ENCODE measurements at places on chromosomes 7 and 10. TPM values are rescaled to one million over a fixed set of nuclear protein-coding genes. Genes with fewer than 3 reads are reported as not detected.
A peak's percentile ranks its signal among the peaks of the same experiment; 100 is the strongest.

The MYL10 gene
- total RNA-seq = not detected

The CCM2 gene
- total RNA-seq = 79.2 TPM

The PRF1 gene
- 35.7 TPM for total RNA-seq

The SKIDA1 gene
- 0.54 TPM for total RNA-seq

The SPDYE11 gene
- not detected for total RNA-seq

The MMS19 gene
- 74.2 TPM for total RNA-seq

The CC2D2B gene
- total RNA-seq = not detected

DNA sequence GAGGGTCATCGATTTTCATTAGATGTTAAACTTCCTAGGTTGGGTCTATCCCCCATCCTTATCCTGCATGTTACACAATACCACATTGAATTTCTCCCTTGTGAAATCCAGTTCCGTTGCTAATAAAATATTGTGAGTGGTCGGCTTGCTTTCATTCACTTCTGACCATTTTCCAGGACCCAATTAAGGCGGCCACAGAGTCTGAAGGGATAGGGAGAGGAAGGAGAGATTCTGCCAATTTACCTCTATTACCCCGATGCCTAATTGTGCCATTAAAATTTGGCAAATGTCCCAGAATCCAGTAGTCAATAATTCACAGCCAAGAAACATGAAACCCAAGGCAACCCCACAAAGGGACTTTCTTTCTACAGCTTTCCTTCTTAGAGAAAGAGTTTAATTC is 129.9 kb downstream of the IPMK start:
- no peak for DNase-seq

GRCh38 chr10:86300931-86301830 is 65.4 kb downstream of the GRID1 start:
- no peak for DNase-seq

DNA sequence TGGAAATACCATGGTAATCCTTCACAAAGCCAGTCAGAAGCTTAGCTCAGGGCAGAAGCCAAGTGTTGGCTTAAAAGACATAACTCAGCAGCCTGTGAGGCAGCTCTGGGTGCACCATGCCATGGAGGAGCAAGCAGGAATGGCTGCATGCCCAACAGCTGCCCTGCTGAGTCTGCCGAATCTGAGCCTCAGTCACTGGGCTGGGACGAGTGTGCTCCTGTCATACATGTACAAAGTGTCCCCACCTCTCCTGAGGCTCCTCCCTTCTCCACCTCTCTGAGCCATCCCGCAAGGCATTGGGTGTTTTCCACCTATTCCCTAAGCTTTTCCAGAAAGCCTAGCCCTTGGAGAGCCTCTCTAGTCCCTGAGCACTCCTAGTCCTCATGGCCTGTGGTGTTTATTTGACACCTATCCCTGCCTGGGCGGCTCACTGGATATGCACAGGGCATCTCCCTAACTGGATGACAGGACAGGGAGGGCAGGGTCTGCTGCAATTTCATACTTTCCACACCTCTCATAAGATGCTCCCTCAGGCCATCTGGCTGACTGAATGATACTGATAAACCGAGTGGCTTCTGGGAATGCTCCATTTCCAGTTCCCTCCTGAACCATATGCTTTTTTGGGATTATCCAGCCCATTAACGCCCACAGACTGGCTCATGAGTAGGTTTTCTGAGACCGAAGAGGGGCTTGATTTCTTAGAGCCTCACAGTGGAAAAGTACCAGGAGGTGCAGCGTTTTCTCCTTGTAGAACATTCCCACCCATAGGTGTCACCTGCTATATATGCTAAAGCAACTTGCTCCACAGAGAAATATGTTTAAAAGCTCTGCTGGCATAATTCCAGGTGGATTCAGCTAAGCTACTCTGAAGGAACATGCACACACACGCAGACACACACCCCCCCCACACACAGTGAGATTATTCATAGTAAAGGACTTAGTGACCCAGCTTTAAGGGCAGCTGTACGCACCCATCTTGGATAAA is 199.3 kb downstream of the SNX10 start:
- DNase-seq = no peak

DNA sequence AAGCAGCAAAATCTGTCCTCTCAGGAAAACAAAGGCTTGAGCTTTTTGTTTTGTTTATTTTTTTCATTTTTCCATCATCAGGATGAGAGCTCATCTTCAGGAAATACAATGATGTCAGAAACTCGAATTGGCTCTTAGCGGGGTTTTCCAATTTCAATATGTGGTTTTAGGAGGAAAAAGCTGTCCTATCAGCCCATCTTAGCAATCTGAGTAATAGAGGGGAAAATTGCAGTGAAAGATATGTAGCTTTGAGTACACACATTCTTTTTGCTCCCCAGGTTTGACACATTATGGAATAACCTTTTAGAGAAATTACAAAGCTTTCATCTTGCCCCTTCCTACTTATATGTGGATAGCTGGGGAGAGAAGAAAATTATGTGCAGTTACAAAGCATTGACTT is 113.6 kb upstream of the MYO3A start:
- no peak for DNase-seq

- DNase-seq = no peak
Measured at GRCh38 chr7:76403780-76404494, 5.6 kb downstream of the SSC4D start.

- no peak for DNase-seq
Measured at GRCh38 chr7:81600608-81601007, 169.2 kb downstream of the HGF start.

DNA sequence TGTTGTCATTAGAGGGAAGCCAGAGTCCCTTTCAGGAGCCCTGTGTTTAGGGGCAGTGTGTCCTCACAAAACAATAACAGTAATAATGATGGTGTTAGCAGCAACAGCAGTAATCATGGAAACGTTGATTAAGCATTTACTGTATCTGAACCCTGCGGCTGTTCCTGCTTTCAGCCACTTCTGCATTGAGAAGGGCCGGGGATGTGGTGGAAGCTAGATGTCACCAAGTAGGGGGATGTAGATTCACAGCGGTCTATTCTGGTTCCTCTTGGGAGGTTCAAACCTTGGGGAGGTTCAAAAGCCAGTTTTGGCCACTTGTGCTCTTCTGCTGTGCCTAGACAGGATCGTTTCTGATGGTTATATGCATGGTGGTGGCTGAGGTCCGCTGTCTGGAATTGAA is 44.8 kb downstream of the PRPF18 start:
- no peak for DNase-seq

- no peak for DNase-seq
Measured at GRCh38 chr10:6230315-6230714, 27.6 kb downstream of the PFKFB3 start.

DNA sequence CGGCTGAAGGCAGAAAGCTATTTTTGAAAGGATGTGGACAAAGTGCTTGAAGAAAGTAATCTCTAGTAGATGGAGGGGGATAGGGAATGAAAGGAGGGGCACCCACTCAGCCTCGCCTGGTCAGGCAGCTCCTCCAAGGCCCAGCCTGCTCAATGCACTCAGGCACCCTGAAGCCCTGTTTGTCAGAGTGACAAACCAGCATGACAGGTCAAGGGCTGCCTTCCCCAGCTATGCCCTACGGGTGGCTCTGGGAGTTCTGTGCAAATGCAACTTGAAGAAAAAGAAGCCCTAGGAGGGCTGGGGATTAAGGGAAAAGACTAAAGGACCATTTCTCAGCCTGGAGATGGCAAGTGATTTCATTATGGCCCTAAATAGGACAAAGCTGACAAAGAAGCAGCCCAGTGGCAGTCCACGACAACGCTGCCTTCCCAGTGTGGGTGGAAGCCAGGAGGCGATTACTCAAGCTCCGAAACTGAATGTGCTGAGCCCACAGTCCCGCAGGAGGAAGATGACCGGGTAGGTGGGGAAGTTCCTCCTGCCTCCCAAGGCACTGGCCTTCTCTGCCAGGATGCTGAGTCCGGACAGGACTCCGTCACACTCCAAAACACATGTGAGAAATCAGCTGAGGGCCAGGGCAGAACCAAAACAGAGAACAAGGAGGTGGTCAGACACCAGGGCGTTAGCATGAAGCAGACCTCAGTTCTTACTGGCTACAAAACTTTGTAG is 16.3 kb downstream of the LIPA start:
- no peak for DNase-seq

DNA sequence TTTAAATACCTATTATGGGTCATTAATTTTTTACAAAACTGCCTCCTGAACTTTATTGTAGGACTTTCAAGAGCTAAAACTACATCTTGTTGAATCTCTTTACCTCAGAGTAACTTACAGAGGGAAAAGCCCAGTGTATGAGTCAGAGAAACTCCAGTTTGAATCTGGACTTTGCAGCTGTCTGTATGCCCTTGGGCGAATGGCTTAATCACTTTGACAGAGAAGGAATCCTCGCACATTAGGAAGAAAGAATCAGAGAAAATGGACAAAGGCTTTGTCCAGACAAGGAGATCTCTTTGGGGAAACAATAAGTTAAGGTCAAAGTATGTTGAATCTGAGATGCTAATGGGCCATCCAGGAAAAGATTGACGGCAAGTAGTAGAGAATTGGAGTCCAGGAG is 484.2 kb upstream of the CELF2 start:
- DNase-seq = no peak

DNA sequence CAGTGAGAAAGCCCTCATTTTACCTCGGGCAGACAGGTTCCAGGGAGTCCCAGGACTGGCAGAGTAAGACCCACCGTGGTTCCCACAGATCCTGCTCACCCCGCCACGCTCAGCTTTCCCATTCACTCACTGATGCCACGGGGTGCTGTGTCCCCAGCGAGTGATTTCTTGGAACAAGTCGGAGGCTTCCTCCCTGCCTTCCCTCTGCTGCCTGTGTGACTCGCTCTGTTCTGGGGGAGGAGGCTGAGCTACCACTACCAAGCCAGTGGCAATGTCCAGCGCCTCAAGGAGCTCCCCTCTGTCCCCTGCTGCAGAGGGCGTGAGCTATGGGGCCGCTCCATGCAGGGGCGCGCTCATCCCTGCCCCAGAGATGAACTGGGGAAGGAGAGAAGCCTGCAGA is 12.6 kb downstream of the IL15RA start:
- peak; percentile 40 for DNase-seq

DNA sequence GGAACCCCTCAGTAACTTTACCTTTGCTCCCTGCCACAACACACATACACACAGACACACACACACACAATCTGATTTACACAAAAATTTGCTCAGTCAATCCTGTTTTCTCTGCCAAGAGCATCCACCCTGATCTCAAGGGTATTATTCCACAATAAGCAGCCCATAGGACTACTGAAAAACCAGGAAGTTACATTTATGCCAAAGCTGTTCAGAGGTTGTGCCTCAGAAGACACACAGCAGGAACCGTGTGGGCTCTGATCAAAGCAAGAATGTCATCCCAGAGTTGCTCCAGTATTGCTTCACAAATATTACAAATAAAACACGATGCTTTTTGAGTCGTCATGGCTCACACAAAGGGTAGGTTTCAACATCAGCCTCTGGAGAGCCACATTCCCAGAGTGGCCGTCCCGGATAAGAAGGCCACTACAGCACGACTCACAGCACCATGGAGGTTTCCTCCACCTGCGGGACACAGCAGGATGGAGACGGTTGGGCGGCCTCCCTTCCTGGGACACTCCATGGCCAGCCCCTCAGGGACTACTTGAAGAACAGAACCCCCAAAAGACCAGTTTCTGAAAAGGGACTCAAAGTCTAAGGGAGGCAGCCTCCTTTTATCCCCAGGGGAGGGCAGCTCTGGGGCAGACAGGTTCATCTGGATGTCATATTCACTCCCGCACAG is 1.6 kb downstream of the AIFM2 start:
- DNase-seq = no peak

- DNase-seq = no peak
Measured at GRCh38 chr10:23892296-23892695, 316.6 kb upstream of the KIAA1217 start.

GRCh38 chr10:1127629-1128028 is 71.4 kb downstream of the WDR37 start:
- peak; percentile 26 for DNase-seq
